Foreskin melanocyte (primary cell): ENCODE measurements at places on chromosomes 12 and 14.

- DNase-seq = no peak
Observed at GRCh38 chr12:130161261-130162243, 712 bp upstream of the FZD10 start.

- DNase-seq = peak; percentile 53
Observed at GRCh38 chr14:90060312-90060964, 1.4 kb upstream of the KCNK13 start.

GRCh38 chr14:82075566-82075965 lies 541.9 kb upstream of the SEL1L start:
- DNase-seq = no peak

DNA sequence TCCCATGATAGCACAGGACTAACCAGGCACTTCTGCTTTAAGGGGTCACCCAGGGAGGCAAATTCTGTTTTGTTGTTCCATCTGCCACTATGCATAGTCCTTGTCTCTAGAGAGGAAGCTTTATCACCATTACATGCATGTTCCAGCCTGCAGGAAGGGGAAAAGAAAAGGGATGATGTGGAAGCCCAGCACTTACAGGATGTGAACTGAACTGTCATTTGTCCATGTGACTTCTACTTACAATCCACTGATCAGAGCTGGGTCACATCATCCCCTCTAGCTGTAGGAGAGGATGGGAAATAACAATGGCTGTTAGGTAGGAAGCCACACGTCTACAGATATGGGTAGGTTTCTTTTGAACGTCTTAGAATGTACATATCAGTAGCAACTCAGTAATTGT lies 203.1 kb downstream of the PTPRO start:
- peak; percentile 18 for DNase-seq

GRCh38 chr12:66964629-66965028 lies 285.8 kb upstream of the GRIP1 start:
- peak; percentile 52 for DNase-seq

- no peak for DNase-seq
Observed at GRCh38 chr14:23485326-23485725, 15.8 kb downstream of the NGDN start.

- no peak for DNase-seq
Observed at GRCh38 chr12:21940549-21941505, at the start of gene ABCC9. ABCC9 (minus strand) TSS chr12:21941426; CDS start chr12:21936674, 4,752 bp downstream.

DNA sequence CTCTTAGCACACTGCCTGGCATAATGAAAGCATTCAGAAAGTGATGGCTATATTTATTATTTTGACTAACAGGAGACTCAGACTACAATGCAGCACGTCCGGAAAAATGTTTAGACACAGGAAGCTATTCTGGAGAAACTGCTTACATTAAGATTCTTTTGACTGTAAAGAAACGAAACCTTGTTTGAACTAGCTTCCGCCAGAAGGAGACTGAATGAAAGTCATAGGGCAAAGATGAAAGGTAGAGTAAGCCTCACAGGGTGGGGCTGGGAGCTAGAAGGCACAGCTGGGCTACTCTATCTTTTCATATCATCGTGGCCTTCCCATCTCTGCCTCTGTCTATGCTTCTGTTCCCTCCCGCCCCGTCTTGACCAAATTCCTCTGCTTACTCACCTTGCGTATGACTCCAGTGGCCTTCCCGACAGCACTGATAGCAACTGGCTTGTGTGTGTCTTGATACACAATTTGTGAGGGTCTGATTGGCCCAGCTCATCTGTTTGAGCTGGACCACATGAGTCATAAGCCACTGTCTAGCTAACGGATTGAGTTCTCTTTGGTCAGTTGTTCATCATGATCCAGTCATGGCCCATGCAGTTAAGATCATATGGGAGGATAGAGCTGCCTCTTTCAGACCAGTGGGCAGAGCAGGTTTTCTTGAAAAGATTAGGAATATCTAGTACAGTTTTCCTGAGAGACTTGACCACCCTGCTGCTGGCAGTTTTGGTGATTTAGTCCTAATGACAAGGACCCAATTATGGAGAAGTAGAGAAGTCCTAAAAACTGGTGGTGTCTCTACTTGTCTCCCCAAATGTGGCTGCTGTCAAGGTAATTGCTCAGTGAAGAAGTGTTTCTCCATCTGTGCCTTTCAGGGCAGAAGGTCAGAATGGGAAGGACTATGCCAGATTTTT lies 151.5 kb upstream of the SLC38A2 start:
- peak; percentile 45 for DNase-seq

DNA sequence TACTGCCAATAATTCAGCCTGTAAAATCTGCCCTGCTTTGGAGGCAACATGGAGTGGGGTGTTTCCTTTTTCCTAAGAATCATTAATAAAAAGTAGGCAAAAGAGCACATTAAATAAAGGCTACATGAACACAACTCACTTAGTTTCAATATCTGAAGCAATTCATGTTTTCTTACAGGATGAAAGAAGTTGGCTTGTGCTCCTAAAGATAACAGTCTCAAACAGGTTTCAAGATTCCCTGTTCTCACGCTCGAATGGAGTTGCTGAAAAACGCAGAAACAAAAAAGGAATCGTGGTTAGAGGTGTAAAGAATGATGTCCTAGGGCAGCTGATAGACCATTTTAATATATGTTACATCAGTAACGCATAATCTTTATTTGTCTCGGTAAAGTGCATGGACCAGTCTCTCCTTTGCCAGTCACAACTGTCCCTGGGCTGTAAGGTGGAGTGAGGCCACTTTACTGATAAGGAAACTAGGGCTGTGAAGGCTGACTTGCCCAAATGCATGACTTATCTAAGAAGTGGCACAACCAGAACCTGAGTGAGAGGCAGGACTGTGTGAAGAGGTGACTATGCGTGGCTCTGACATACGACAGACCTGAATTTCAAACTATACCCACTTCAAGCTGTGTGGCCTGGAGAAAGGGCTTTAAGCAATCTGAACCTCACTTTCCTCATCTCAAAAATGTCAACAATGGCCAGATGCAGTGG lies 12.6 kb downstream of the GIT2 start:
- DNase-seq = no peak

DNA sequence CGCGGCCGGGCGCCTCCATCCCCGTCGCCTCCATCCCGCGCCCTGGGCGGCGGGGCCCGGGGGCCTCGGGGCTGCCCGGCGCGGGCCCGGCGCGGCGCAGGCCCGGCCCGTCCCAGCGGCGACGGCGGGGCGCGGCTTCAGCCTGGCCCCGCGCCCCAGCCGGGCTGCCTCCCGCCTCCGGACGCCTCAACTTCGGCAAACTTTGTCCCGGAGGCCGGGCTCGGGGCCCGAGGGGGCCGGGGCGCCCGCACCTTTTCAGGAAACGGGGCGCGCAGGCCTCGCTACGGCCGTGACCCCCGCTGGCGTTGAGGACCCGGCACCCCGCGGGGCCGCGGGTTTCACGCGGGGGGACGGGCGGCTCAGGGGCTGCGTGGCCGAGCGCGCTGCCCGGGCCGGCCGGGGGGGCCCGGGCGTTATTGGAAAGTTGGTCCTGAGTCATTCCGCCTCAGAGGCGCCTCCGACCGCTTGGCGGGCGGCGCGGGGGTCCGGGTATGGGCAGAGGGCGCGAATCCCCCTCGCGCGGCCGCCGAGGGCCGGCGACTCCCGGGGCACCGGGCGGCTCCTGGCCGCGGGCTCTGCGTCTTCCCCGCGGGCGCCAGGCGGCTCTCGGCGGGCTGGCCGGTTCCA lies 575 bp downstream of the TRAF3 start:
- no peak for DNase-seq

DNA sequence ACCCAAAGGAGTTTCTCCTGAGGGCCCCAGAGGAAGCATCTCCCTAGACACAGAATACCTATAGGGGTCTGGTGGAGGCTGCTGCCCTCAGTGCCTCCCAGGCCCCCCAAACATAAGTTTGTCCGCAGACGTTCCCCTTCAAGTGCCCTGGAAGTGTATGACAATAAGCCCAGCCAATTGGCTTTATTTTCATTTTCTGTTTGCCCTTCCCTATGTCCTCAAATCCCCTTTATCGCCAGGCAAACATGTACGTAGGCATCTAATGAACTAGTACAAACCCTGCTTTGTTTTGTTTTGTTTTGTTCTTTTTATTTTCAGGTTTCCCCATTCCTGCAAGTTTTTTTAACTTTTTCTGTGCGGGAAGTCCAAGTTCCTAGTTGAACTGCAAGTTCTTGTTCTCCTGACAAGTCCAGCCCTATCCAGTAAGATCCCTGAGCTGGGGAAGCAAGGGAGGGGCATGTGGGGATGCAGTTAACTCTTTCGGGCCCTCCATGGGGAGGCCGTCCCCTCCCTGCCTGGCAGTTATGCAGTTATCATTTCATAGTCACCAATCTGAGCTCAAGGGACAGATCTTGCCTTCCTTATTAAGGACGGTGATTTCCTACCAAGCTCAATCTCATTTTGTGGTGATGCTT lies 141.9 kb downstream of the KCNA5 start:
- no peak for DNase-seq

GRCh38 chr12:48795550-48796455 lies 6.9 kb upstream of the ADCY6 start:
- peak; percentile 77 for DNase-seq

GRCh38 chr14:102923925-102924486 lies 1.5 kb downstream of the AMN start:
- DNase-seq = no peak

DNA sequence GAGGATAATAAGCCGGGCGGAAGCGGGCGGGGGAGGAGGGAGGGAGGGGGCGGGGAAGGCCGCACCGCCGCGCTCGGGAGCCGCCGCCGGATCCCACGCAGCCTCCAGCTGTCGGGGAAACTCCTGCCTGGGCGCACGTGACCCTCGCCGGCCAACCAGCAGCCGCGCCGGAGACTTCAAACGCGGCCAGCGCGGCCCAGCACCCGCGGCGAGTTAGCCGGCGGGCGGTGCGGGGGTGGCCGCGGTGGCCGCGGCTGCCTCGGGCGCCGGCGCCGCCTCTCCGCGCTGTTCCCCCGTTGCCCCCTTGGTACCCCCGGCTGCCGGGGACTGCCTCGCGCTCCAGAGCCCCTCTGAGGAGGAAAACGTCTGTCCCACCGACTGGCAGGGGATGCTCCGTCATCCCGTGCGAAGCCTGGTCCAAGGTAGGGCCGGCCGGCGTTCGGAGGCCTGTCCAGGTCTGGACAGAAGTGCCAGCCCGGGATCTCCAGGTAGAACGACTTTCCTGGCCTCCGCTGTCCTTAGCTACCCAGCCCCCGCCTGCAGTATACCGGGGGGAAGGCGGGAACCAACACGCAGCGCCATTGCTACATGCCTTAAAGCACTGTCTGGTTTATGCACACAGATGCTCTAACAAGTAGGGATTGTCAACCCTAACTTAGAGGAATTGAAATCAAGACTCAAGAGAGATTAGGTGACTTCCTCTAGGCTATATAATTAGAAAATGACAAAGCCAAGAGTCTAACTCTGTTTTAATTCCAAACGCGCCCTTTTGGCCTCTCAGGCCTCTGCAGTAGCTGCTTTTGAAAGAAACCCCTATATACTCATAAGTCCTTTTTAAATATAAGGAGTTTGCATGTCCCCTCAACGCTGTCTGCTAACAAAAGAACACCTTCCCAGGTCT lies at the start of gene YAF2:
YAF2 (minus strand) TSS at position 9 of the 901 bp plus-strand sequence. CDS start 68 bp downstream, outside the sequence.
- DNase-seq = peak; percentile 63

DNA sequence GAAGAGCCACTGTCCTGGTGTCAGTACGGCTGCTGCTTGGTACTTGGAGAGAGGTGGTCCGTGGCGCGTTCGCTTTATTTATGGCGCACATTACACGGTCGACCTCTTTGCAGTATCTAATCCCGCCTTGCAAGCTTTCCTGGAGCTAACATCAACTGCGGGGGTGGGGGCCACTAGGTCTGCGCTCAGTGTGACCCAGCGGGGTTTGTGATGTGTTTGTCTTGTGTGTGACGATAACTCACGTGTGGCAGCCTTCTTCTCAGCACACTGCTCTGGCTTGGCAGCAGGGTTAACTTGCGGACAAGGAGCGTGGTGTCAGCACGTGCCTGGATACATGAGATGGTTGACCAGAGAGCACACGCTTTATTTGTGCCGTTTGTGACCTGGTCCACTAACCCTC lies 122.2 kb upstream of the RTL1 start:
- no peak for DNase-seq

DNA sequence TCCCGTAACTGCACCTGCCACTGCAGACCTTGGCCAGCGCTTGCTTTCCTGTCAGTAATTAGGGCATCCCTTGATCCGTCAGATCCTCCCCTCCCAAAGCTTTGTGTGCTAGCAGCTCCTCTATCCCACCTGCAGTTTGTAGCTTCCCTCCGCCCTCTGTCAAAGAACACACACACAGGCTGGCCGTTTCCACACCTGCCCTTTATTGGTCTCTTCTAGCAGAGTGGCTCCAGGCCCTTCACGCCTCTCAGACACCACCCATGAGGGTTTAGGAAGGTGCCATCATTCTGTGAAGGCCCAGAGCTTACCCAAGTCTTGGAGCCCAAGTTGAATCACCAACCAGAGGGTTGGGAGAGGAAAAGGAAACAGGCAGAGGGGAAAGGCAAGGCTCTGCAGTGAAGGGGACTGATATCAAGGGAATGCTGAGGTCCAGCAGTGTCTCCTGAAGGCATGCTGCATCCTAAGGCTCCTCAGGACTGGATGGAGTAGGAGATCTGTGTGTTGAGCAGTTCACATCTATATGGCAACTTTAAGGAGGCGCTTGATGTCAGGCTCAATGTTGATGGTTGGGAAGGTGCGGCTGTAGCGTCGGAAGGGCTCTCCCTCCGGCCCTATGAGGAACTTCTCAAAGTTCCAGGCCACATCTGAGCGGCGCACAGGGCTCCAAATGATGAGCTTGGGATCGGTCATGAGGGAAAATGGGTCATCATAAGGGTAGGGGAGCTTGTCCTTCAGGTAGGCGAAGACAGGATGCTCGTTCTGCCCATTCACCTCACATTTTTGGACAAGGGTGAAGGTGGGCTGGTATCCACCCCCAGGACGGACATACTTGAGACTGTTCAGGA lies 3.4 kb downstream of the GPX2 start:
- no peak for DNase-seq

DNA sequence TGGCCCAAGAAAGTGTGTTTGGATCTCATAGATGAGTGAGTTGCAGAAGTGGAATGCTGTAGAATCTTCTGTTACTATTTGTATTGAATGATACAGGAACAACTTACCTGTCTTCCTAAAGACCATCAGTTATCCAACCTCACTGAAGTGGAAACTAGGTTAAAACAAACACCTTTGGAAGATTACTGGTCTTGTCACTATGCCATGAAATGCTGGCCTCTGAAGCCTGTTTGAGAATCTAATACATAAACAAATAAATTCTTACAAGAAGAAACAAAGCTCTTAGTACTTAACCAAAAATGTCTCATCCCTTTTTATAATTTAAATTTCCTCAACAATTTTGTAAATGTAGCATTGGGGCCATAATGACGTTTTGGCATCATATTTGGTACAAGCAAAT lies 155.2 kb downstream of the FBXL14 start:
- no peak for DNase-seq
